ENCODE measurements at places on chromosomes 2 and 18.
A peak's percentile ranks its signal among the peaks of the same experiment; 100 is the strongest.

DNA sequence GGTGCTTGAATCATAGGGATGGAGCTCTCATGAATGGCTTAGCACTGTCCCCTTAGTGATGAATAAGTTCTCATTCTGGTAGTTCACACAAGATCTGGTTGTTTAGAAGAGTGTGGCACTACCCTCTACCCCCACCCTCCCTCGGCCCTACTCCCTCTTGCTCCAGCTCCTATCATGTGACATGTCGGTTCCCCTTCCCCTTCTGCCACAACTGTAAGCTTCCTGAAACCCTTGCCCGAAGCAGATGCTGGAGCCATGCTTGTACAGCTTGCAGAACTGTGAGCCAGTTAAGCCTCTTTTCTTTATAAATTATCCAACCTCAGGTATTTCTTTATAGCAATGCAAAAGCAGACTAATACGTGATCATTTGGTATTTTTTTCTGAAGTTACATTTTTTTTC is 1012.6 kb downstream of the BCL11A start:
- DNase-seq, result no peak

- peak; percentile 55 for DNase-seq
Observed at GRCh38 chr2:168490015-168490874, 34.2 kb downstream of the CERS6 start.

DNA sequence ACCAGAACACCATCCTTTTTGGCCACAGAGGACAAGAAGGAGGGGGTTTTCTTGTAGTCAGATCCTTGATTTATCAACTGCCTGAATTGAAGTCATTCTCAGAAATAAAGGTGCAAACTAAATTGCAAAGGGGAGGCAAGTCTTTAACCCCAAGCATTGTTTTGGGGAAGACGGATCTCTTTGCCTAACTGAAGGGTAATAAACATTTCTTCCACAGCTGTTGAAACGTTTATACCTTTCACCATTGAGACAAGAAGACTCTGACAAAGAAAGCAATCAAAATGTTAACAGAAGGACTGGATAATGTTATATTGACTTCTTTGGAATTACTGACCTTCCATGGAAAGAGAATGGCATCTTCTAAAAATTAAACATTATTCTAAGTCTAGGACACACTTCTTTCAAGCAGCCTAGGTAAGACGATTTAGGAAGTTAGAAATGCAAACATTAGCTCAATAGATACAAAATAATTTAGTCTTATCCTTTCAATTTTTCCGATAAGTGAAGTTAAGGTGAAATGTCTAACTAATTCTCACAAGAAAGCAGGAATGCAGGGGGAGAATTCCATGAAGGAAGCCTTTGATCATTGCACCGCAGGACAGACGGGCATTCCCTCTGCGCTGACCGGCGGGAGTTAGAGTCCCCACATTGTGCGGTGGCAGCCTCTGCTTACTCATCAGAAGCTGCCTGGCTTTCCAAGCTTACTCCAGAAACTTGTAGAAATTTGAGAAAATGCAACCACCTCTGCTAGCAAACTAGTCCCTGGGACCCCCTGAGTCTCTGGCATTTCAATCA is 69.4 kb upstream of the COPS8 start:
- DNase-seq, result no peak

DNA sequence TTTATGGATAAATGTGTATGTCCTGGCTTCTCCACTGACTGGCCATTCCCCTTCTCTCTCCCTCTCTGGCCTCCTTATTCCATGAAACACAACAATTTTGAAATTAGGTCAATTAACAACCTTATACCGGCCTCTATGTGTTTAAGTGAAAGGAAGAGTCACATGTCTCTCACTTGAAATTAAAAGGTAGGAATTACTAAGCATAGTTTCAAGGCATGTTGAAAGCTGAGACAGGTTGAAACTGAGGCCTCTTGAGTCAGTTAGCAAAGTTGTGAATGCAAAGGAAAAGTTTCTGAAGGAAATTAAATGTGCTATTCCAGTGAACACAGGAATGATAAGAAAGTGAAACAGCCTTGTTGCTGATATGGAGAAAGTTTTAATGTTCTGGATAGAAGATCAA is 69.7 kb downstream of the ADAM23 start:
- no peak for DNase-seq

DNA sequence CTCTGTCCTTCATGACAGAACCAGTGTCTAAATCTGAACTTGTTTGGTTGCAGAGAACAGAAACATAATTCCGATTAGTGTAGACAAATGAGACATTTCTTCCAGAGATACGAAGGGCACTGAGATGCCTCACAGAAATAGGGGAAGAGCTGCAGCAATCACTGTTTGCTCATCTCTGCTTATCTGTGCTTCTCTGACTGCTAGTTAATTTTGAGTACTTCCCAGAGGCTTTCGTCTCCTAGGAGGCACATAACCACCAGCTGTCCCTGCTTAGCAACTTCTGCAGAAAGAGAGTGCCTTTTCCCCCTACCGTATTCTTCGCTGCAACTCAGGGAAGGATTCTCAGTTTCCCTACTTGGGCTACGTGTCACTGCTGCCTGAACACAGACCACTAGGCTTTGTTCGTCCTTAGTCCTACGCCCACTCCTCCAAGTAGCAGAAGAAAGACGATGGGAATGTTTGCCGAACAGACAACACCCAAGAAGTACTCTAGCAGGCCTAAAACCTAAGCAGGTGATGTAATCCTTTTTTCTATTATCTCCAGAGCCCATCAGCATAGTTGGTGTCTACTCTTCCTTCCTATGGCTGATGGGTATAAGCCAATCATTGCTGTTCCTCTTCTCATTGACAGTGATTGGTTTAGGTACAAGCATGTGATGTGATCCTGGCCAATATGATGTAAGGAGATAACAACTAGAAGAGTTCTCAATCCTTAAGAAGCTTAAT is 63.6 kb downstream of the TNP1 start:
- no peak for DNase-seq

- peak; percentile 84 for DNase-seq
Observed at GRCh38 chr2:143128681-143129580, at the start of gene ARHGAP15. Gene ARHGAP15 (plus strand): TSS chr2:143129419.

- DNase-seq, result no peak
Observed at GRCh38 chr2:79788952-79789651, 276.3 kb downstream of the CTNNA2 start.

GRCh38 chr2:100614455-100615000 is 51.7 kb downstream of the PDCL3 start:
- no peak for DNase-seq

GRCh38 chr2:161308178-161308955 is at the start of gene PSMD14:
Gene PSMD14 (plus strand): TSS chr2:161308425. CDS start chr2:161318826, 10,401 bp downstream.
- DNase-seq, result peak; percentile 94

DNA sequence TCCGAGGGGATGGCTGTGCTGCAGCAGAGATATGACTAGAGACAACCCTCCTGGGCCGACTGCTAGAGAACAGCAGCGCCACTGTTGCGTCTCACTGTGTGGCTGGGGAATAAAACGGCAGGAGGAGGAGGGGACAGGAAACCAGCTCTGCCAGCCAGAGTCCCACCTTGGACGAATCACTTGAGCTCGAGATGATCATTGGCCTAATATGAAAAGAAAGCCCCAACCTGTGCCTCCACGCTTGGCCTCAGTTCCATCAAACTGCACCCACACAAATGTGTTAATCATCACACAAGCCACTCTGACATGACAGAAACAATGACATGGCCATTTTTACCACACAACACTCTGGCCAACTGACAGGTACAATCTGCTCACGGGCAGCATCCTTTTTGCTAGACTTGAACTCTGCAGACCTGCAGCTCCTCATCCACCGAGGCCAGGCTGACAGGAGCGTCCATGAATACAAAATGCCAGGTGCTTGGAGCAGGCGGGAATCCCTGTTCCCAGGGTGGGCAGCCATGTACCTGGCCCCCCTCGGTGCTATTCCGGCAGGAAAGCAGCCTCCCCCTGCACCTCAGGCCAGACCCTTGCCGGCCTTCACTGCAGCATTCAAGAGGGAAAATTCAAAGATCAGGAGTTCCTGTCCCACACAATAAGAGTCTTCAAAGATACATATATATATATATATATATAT is 52.3 kb downstream of the PARD6G start:
- DNase-seq, result no peak

DNA sequence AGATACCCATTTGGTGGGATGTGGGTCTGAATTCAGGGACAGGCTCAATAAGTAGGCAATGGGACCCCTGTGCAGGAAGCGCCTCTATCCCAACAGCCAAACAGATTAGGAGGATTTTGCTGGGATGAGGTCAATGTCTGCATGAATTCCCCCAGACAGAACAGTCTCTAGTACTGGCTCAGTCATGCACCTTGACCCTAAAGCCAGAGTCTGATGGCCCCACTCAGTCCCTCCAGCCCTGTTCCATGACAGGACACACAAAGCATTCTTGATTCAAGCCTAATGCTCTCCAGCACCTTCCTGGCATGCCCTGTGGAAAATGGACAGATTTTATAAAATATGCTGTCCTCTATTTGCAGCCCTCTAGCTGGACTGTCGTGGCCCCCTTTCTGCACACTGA is 49.8 kb upstream of the RAB6D start:
- no peak for DNase-seq

GRCh38 chr18:57749604-57749970 is 53.5 kb downstream of the ATP8B1 start:
- no peak for DNase-seq

- DNase-seq, result no peak
Observed at GRCh38 chr2:10188729-10189305, 66.3 kb downstream of the RRM2 start.

GRCh38 chr18:35730691-35731370 is 149.3 kb downstream of the GALNT1 start:
- DNase-seq, result no peak

DNA sequence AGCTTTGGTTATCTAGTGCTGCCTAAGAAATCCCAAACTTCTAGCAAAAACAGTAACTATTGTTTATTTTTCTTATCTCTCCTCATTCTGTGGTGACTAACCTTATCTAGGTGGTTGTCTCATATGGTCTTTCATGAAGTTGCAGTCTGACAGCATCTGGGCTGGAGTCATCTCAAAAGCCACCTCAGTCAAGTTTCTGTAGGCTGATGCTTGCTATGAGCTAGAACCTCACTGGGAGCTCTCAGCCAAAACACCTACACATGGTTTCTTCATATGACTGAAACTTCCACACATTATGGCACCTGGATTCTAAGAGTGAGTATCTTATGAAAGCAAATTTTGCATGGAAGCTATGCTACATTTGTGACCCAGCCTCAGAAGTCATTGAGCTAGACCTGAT is 596.4 kb upstream of the VRK2 start:
- DNase-seq, result no peak

DNA sequence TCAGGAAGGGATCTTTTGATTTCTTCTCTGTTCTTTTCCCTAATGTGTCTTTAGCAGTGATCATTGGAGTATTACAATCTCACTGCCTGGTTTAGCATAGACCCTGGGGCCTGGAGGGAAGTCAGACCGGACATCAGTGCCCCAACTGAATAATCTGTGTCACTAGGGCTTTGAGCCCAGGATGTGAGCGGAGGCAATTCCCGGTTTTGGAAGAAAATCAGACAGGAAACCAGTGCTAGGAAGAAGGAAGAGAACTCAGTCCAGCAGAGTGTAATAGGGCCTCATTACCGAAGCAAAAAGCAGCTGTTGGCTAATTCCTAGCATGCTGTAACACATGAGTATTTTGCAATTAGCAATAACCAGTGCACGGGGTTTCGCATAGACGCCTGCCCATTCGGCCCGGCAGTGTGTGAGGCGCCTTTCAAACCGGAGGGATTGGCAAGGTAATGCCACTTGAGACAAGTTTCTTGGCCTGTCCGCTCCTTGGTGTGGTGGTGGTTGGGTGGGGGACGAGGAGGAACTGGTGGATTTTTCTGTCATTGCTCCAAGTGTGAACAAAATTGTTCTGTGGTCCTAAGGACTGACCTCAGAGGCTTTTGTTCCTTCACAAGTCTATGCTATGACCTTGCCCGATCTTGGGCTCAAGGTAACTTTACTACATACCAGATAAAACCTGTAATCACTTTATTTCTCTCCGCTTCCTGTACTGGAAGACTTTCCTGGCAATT is 2.8 kb downstream of the FOSL2 start:
- no peak for DNase-seq

Data from activated CD4-positive, alpha-beta T cell treated with anti-CD3 and anti-CD28 coated beads, Interleukin-2, amount 10 ng/mL, durations not matched to agents 7 days and 5 days (primary cell).